NCI-H524 (cell line): ENCODE measurements at places on chromosomes 6 and 20.
A peak's percentile ranks its signal among the peaks of the same experiment; 100 is the strongest.

DNA sequence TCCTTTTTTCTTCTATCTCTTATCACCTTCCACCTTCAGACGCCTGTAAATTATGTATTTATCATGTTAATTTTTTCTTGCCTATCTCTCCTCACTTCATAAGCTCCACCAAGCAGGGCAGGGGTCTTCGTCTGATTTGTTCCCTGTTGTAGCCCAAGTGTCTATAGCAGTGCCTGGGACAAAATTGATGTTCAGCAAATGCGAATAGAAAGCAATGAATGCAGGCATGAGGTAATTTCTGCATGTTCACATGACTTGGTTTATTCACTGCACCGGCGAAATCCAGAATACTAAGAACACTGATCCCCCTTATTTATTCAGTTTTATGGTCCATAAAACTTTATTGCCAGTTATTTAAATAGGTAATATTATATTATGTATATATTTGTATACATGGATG lies 162.1 kb downstream of the TBC1D7 start:
- no peak for DNase-seq

GRCh38 chr6:129382916-129383315 lies 327.1 kb downstream of the ARHGAP18 start:
- DNase-seq = peak; percentile 95

- DNase-seq = no peak
These were observed 99.8 kb downstream of the SNAP25 start for GRCh38 chr20:10318291-10319024.

DNA sequence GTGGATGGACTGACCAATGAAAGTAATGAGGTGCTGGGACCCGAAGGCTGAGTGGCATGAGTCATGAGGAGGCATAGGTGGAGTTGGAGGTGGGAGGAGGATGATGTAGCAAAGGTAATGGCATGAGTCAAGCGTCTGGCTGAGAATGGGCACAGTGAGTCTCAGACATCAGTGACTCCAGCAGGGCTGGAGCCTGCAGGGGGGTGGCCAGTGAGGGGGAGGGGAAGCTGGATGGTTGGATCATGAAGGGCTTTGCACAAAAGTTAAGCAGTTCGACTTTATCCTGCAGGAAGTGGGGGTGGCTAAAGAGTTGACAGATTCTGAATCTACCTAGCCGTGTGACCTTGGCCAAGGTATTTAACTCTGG lies 99.0 kb upstream of the IYD start:
- DNase-seq = no peak

GRCh38 chr6:52566201-52566600 lies 10.7 kb downstream of the TRAM2 start:
- no peak for DNase-seq

DNA sequence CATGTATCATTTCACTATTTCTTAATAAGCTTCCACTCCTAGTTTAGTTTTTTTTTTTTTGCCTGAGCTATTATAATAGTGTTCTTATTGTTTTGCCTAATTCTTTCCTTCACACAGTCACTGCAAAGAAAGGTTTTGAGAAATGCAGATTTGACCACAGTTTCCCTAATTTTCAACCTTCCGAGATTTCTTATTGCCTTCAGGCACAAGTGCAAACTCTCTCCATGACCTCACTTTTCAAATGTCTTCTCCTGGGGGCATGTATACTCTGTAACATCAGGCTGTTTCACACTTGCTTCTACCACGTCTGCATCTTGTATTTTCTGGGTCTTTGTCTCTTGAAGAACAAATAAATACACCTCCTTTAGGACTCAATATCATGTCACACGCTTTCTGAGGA lies 339.0 kb upstream of the CITED2 start:
- DNase-seq = no peak

- DNase-seq = no peak
These were observed 47.0 kb downstream of the FBXL4 start for GRCh38 chr6:98900706-98901105.

DNA sequence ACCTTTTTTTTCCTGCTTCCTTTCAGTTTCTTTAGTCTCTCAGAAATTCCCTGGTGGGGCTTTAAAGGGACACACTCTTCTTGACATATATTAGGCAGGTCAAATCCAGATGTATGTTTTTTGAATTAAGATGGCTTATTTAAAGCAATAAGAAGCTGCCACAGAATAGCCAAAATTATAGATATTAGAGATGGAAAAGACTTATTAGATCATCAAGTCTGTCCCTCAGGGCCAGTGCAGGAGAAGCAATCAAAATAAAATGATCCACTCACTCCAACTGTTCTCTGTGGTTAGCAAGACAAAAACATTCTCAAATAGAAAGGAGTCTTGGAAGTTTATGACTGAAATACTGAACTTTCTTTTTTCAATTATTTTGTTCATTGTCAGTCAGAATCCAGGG lies 462.8 kb downstream of the CDC5L start:
- no peak for DNase-seq

- DNase-seq = no peak
These were observed 55.5 kb downstream of the FOXC1 start for GRCh38 chr6:1665214-1665613.

- no peak for DNase-seq
These were observed 46.5 kb downstream of the BLOC1S5 start for GRCh38 chr6:8017705-8018104.

DNA sequence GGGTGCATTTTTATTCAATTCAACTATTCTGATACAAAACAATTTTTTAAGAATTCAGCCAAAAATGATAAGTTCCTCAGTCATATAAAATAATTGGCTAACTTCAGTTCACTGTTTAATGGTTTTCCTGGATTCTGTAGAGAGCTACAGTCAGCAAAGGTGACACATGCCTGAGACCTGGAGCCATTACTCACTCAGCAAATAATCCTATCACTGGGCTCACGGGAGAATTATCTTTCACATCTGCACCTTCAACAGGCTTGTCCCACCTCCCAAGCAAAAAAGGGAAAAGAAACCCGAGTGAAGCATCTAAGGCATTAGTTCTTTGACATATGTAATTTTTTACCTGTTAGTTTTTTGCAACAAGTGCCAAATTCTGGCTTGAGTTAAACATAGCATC lies 34.9 kb upstream of the FOXA2 start:
- no peak for DNase-seq

- no peak for DNase-seq
These were observed 19.5 kb upstream of the SIRT5 start for GRCh38 chr6:13554929-13555333.

DNA sequence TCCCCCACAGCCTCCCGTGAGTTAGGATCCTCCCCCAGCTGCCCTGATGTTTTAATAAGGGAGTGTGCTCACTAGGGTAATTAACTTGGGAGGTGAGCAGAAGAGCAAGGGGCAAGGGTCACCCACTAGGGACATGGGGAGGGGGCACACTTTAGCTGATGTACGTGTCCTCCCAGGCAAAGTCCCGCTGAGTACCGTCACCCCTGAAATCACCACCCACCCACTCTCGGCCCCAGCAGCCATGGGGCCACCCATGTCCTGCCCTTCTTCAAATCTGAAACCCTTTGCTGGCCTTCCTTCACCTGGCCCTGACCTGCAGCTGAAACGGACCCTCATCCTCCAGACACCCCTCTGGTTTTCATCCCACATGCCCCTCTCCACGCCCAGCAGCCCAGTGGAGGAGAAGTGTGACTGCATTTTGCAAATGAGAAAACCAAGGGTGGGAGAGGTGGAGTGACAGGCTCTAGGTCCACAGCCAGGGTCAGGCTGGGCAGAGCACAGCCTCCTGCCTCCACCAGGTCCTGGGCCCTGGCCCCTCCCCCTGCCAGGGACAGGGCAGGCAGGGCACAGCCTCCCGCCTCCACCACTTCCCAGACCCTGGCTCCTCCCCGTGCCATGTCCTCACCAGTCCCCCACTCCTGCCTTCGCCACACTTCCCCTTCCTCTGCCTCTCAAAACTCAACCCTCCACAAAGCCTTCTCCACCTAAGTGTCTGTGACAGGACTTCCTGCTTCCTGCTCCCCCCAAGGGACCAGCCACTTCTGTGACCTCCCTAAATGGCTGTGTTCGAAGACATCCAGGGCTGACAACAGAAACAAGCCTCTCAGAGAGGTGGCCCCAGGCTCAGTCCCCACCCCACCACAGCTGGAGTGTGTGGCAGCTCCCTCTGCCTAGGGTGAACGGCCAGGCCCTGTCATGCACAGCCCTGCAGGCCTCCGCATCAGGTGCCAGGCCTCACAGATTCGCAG lies 15.1 kb downstream of the ACSS1 start:
- no peak for DNase-seq

GRCh38 chr6:163985040-163985439 lies 570.5 kb downstream of the QKI start:
- no peak for DNase-seq

DNA sequence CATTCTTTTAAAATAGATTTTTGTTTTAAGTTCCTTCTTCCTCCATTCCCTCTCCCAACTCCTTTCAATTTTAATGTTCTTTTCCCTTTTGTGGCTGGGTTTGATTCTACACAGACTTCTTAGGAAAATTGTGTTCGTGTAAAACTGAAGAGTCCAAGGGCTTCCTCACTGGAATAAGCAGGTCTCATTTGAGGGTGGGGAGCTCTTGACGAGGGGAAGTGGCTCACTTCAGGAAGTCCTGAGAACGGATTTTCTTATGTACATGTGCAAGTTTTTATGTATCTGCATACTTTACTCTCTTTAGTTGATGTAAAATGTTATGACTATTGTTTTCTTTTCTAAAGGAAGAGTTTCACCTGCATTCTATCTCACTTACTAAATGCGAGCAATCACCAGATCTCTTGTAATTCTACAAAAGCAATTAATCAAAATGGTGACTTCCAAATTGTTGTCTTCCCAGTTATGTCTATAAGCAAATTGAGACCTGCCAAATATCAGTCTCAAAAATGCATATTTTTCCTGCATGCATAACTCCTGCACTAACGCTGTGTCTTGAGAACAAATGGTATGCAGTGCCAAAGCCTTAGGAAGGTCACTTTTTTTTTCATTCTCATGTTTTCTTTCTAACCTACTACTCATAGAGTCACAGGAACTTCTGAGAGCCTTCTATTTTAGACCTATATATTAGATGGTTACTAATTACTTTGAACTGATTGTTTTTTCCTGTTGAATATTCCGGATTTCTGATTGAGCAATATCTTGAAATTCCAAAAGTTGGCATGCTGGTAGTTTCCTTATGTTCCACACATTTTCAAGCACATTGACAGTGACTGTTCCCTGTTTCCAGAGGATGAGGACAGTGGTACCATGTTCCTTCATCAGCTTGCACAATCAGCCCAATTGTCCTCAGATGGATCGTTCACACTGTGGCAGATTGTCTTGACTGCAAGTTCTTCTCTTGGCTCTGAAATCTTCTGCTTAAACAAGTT lies 251.9 kb upstream of the PRDM1 start:
- DNase-seq = no peak

- DNase-seq = no peak
These were observed 268.8 kb upstream of the PRDM1 start for GRCh38 chr6:105817370-105817769.

DNA sequence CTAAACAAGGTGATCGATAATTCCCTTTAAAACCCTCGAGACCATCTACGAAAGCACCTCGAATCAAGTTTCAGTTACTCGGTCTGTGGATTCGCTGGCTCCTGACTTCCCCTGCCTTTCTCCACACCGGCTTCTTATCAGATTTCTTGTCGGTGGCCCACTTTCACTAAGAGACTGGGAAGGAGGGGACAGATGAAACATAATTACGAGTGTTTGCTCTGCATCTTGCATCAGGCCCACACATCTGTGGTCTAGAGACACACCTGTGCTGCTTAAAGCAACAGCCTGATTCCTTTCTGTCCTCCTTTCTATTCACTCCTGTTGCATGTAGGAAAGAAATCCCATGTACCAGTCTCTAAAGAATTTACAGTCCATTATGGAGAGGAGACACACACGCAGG lies 37.7 kb downstream of the INSM1 start:
- peak; percentile 93 for DNase-seq

- DNase-seq = no peak
These were observed 266.0 kb downstream of the CD83 start for GRCh38 chr6:14383393-14384174.

DNA sequence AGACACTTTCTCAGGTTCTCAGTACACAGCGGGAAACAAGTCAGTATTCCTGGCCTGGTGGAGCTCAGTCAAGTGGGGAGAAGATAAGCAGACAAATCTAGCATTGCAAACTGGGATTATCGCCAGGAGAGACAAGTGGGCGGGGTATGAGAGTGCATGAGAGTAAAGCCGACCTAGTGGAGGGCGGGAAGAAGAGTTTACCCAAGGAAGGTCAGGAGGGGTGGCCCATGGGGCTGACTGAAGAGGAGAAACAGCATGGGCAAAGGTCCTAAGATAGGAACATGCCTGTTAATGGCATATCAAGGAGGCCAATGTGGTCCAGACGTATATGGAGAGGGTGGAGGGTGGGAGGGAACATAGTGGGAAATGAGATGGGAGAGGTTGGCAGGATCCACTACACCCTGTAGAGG lies 12.4 kb upstream of the CSNK2A1 start:
- DNase-seq = peak; percentile 40

DNA sequence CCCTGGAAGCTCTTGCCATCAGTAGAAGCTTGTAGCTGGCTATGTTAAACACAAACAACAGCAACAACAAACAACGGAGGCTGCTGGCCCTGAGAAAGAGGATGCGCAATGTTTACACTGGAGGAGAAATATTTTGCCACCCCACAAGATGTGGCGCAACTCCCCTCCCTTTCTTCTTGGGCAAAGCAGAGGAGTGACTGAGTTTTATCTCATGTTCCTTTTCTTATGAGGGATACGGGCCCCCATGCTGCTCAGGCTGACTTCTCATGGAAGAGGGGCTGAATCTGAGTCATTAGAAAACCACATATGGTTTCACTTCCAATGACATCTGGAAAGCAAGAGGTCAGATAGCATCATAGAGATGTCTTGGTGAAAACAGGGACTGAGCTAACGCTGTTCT lies 75.9 kb upstream of the HDDC2 start:
- peak; percentile 22 for DNase-seq

- DNase-seq = peak; percentile 58
These were observed 177.6 kb downstream of the ARID1B start for GRCh38 chr6:156954816-156955215.

GRCh38 chr20:57393321-57394120 lies 2.3 kb downstream of the RBM38 start:
- no peak for DNase-seq
